ENCODE measurements at places on chromosomes 2 and 18. TPM values are rescaled to one million over a fixed set of nuclear protein-coding genes. Genes with fewer than 3 reads are reported as not detected.
A peak's percentile ranks its signal among the peaks of the same experiment; 100 is the strongest.

Gene TWIST2
- 6.0 TPM for polyA plus RNA-seq

Gene FAM110C
- polyA plus RNA-seq: 1.00 TPM

Gene FBXO48
- polyA plus RNA-seq: 0.43 TPM

Gene CRYGC
- polyA plus RNA-seq: not detected

Gene IL1R2
- 0.97 TPM for polyA plus RNA-seq

Gene CCDC74B
- 5.6 TPM for polyA plus RNA-seq

Gene CFAP65
- polyA plus RNA-seq: 0.15 TPM

Gene ABCA12
- not detected for polyA plus RNA-seq

Gene CFAP221
- polyA plus RNA-seq: 0.18 TPM

Gene UGT1A5
- polyA plus RNA-seq: not detected

Gene LRATD1
- polyA plus RNA-seq: 3.4 TPM

Gene CNGA3
- not detected for polyA plus RNA-seq

Gene HRH4
- 0.03 TPM for polyA plus RNA-seq

DNA sequence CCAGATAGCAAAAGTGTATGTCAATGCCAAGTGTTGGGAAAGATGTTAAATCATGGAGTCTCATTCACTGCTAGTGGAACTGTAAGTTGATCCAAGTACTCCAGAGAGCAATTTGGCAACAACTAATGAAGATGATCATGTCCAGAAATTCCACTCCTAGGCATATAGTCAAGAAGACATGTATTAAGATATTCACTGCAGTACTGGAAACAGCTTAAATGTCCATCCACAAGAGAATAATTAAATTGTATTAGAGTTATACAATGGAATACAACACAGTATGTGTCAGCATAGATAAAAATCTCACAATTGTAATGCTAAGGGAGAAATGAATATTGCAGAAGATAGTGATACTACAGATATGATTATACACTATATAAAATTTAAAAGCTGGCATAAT, 15.2 kb upstream of the LBH start:
- DNase-seq: no peak

DNA sequence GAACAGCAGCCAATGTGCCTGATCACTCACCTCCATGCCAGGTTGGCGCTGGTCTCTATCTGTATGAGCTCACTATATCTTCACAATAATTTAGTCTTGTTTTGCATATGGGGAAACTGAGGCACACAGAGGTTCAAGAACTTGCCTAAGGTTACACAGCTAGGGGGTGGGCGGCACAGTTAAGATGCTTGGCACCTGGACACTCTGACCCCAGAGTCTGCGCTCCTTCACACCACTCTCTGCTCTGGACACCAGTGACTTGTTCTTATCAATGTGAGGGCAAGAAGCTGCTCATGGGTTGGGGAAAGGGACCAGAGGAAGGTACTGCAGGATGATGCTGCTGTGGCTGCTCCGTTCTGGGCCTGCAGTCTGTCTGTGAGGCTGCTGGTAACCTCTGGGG, 27.1 kb downstream of the FBLN7 start:
- DNase-seq: no peak

DNA sequence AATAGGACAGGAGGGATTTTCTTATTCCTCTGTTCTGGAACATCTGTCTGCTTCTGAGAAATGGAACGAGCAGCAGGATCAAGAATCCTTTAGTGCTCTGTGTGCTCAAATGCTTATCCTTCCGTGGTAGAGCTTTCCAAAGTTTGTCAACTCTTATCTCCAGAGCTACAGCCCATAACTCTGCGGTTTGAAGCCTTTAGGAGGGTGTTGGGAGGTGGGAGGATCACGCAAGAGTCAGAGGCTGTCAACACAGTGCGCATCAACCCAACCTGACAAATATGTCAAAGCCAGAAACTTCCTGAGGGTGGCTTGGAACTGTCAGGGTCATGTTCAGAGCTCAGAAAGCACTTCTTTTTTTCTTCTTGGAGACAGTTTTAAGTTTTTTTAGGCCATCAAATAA, 95.9 kb downstream of the CRIM1 start:
- no peak for DNase-seq

DNA sequence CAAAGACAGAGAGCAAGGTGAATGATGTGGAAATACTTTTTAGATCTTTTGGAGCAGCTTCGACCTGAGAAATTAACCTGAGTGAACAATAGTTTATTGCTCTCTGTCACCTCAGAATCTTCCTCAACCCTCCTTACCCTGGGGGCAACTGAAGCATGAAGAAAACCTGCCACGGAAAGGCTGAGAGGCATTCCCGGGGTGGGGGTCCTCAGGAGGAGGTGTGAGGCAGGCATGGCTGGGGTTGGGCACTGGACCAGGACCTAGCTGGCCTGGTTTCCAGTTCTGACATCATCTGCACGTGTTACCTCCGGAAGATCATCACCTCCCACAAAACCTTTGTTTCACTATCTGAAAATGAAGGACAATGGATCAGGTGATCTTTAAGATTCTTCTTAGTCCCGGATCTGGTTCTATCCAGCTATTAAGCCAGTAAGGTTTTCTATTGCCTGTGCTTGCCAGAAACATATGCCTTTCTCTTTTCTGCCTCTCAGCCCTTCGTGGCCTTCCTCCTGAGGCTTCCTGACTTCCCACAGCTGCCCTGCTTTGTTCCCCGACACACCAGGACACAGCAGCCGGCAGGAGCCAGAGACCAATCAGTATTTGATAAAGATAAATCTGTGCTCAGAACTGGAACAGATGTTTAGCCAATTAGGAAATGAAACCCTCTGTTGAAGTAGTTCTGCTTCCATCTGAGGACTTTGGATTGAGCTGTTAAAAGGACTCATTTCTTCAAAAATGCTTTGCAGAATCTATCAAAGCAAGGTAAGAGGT, 232.5 kb downstream of the TDRD15 start:
- DNase-seq: no peak

DNA sequence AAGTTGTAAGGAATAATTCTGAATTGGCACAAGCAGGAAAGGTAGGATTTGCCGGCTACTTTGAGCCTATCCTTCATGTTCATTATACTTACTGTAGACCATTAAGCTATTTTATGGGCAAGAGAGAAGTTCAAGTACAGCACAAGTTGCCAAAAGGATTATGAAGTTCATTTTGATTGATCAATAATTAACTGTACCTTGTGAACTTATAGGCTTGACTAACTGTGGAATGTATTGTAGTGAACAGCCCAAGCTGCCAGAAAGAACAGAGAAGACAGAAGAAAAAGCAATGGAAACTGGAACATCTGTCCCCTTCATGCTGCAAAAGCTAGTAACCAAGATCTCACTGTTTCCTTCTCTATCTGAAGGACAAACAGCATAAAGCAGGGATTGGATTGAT, 810.1 kb upstream of the ZEB2 start:
- no peak for DNase-seq

DNA sequence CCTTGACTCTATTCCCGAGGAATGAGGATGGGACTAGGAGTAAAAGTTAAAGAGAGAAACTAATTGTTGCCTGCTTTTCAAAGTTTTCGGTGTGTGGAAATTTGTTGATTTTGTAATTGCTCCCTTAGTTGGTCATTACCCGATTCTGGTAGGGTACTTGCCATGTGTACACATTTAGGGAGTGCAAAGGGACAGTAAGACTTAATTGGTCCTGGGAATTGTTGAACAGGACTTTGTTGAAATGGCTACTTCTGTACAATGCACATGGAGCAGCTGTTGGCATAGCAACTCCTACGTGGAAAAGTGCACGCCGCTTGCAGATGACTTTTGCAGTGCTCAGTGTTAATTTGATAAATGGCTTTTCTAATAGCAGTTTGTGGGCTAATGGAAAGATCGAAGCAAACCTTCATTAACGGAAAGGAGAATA, 22.9 kb downstream of the EPAS1 start:
- no peak for DNase-seq

DNA sequence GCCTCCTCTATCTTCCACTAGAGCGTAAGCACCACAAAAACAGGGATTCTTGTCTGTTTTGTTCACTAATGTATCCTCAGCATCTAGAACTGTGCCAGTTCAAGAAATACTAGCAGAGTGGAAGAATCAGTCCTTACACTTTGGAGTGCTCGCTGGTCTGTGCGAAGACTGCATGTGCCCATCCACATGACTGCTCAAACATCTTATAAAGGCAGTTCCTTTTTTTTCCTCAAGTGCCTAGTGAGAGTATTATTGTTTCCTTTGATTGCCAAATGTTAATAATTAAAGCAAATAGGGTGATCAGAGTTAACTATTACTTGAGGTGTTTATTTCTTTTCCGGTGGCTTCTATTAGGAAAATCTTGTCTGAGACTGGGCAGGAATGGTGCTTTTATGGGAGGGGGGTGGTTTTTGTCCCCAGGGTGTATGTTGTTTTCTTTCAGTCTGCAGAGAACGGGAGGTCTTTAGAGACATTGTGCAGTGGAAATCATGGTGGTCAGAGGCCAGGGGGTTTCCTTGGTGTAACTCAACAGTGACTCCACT, 45.6 kb upstream of the ITGB6 start:
- no peak for DNase-seq

DNA sequence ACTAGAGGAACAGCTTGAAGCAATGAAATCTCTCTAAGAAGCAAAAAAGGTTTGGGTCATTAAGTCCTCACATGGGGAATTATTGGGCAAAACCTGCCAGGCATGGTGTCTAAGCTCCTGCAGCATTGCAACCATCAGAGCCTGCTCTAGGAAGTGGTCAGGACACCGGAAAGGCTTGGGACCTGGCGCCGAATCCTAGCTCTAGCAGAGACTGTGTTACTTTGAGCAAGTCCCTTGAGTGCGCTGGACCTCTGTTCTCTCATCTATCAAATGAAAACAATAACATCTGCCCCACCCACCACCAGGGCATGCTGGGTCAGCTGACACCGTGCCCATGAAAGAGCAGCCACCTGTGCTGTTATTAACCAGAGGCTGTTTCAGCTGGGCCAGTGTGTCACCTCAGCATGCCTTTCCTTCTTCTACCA, 6.3 kb downstream of the TMEM127 start:
- peak; percentile 56 for DNase-seq

- DNase-seq: no peak
Observed at GRCh38 chr18:10475654-10476291, 21.3 kb downstream of the APCDD1 start.

DNA sequence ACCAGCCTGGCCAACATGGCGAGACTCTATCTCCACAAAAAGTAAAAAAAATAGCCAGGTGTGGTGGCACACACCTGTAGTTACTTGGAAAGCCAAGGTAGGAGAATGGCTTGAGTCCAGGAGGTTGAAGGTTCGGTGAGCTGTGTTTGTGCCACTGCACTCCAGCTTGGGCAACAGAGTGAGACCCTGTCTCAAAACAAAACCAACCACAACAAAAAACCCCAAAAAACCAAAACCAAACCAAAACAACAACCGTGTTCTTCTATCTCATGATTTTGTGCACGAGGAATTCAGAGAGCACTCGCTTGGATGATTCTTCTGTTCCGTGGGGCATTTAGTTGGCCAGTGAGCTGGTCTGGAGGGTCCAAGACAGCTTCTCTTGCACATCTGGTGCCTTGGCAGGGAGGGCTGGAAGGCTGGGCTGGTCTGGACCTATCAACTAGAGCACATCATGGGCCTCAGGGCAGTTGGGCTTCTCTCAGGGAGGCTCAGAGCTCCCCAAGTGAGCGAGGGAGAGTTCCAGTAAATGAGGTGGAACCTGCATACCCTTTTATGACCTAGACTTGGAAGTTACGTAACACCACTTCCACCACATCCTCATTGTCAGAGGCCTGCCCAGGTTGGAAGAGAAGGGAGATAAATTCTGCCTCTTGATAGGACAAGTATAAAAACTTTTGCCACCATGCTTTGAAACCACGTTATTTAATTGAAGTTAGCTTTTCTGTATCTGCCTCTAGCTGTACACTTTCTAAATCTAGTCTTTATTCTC, 25.2 kb downstream of the SIX2 start:
- no peak for DNase-seq

- DNase-seq: no peak
Observed at GRCh38 chr2:109266998-109267854, 138.2 kb downstream of the SH3RF3 start.

DNA sequence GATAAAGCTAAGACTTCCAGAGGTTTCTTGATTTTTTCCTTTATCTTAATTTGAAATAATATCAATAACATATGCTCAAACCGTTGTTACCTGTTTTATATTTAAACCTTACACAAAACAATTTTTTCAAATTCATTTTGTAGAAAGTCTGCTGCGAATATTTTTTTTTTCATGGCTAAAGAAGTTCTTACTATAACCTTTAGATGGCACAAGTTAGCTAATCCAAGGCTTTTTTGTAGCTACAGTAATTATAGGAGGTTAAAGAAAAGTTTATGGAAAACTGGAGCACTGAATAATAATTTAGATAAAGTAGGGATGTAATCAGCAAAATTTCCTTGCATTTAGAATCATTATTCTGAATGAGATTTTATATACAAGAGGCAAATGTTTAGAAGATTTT, 78.0 kb upstream of the PNPT1 start:
- no peak for DNase-seq

- no peak for DNase-seq
Observed at GRCh38 chr2:70903171-70903570, 32.5 kb upstream of the ATP6V1B1 start.
